ENCODE measurements at places on chromosomes 1 and 21.

DNA sequence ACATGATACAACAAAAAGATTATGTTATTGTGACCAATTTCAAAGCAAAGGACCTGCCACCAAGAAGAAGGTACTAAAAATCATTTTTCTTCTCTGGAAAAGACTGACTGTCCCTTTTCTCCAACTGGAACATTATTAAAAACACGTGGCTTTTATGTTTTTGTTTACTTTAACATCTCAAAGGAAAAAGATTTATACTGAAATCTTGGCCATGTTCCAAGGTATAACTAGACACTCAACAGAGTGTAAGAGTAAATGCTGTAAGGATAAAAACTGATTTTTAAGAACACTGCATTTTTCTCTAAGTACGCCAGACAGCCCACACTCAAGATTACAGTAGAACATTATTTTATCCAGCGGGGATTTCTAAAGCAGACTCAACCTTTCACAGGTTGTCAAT is 62.1 kb downstream of the BRWD1 start:
- no peak for DNase-seq

GRCh38 chr1:55466921-55467320 is 251.8 kb upstream of the USP24 start:
- DNase-seq, result no peak

DNA sequence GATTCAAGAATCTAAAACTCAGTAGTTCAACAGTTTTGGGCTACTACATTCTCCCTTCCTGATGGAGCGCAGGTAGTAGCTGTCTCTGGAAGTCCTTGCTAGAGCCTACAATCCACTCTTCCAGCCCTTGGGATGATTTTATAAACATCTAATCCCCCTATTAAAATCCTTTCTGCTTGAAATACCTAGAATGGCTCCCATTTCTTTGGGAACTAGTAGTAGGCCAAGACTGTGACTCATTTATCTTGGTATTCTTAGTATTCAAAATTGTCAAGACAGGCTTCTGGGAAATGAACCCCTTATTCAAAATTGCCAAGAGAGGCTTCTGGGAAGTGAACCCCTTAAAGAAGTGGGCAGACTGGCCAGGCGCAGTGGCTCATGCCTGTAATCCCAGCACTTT is 142.5 kb upstream of the FGGY start:
- no peak for DNase-seq

DNA sequence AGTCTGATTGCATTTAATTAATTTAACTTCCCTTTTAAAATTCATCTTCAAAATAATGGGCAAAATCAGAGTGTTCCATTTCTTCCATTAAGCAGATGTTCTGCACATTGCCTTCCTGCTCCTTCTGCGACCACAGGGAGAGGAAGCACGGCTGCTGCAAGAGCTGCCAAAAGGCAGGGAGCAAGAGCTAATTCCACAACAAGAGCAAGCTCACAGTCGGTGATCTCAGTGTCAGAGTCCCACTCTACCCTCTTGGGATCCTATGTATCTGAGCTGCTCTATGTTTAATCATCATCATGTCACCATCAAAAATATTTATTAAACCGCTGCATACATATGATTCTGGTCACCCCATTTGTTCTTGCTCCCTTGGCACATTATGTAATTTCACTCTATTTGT is 255.3 kb upstream of the CAMK1G start:
- no peak for DNase-seq

- no peak for DNase-seq
Observed at GRCh38 chr1:26078286-26079177, 11.1 kb upstream of the TRIM63 start.

- no peak for DNase-seq
Observed at GRCh38 chr1:229230893-229231753, 39.8 kb upstream of the RAB4A start.

GRCh38 chr21:34135330-34135729 is 62.0 kb downstream of the MRPS6 start:
- no peak for DNase-seq

DNA sequence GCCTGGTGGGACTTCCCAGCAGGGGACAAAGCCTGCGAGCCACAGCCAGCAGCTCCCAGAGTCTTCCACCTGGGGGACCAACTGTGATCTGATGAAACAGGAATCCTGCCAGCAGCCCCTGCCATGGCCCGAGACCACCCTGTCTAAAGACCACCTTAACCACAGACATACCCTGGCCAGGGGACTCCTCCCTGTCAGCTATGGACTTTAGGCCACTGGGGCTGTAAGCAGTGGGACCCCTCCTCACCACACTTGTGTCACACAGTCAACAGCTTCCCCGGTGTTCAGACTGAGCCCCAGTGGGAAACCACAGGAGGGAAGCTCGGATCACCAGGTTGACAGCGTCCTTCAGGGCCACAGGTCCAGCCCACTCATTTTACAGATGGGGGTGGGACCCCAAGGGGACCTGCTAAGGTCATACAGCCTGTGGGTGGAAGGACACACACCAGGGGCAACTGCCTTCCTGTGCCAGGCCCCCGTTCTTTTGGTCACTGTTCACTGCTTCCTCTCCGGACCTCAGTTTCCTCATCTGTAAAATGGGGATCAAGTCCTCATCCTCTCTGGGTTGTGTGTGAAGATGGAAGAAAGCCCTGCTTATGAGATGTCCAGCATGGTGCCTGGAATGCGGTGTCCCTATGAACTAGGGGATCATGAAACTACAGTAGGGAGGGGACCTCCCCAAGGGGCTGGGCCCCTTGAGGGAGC is 11.4 kb downstream of the EPHA2 start:
- DNase-seq, result no peak

DNA sequence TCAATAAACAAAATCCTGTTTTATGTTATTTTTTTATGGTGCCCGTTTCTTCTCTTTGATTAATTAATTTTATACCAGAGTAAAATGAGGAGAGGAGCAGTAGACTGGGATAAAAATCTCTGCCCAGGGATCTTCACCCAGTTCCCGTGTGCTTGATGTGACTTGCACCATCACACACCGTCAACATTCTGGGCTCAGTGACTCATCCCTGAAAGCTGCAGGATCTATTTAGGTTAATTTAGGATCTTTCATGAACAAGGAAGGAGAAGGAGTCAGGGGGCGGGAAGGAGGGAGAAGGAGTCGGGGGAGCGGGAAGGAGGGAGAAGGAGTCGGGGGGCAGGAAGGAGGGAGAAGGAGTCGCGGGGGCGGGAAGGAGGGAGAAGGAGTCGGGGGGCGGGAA is 182.4 kb downstream of the SMYD3 start:
- no peak for DNase-seq

- DNase-seq, result no peak
Observed at GRCh38 chr1:39425151-39425550, 66.3 kb upstream of the BMP8A start.

DNA sequence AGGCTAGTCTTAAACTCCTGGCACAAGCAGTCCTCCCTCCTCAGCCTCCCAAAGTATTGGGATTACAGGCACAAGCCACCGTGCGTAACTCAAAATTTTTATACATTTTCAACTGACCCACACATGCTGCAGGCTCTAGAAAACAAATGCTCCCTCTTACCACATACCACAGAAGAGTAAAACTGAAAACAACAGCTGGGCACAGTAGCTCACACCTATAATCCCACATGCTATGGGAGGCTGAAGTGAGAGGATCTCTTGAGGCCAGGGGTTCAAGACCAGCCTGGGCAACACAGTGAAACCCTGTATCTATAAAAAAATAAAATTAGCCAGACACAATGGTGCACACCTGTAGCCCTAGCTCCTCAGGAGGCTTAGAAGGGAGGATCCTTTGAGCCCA is 56.7 kb downstream of the AKT3 start:
- DNase-seq, result no peak

DNA sequence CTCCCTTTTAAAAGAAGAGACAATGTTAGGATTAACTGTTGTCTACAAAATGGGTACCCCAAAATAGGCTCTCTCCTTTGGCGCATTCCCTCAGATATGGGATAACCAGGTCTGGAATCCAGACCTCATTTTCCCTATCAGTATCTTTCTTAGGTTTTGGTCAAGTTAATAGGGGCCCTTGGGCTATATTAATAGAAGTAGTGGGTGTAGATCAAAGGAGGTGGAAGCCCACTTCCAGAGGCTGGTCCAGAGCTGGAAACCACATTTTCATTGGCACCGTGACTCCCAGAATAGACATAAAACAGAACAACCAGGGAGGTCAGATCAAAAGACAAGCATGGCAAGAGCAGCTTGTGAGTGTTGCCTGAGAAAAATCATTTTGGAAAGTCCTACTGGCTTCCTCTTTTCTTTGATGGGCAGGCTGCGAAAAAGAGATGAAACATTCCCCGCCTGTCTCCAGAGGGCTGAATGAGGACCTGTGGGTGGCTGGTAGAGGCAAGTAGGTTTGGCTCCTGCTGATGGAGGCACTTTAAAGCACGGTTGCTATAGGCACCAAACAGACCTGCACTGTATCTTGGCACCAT is 25.8 kb upstream of the KIF21B start:
- no peak for DNase-seq

DNA sequence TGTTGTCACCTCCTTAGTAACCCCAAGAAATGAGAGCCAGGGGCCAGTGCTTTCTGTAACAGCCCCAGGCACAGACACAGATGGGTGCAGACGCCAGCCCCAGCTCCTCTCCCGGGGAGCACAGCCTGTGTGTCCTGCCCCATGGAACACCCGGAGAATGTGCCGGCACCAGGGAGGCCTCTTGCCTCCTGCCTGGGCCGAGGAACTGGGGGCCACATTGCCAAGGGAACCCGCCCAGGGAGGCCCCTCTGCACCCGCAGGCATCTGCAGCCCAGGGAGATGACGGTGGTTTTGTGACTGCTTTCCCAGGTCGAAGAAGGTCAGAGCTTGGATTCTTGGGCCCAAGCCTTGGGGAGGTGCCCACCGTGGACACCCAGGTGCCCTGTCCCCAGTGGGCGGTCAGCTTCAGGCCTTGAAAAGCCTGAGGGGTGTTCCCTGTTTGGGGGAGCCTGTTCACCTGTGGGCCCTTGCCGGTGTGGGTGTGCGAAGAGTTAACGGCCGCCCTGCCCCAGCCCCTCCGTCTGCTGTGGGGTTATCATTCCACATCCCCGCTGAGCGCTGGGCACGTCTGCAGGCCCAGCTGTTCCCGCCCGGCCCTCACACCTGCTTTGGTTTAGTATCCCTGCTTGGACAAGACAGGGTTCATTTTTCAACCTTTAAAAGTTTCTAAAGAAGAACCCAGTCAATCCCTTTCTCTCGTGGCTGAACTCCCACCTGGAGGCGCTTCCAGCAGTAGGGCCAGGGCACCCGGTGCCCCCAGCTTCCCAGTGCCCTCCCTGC is 62.5 kb downstream of the MORN1 start:
- DNase-seq, result no peak

- DNase-seq, result no peak
Observed at GRCh38 chr1:226886122-226886901, 15.9 kb downstream of the PSEN2 start.

DNA sequence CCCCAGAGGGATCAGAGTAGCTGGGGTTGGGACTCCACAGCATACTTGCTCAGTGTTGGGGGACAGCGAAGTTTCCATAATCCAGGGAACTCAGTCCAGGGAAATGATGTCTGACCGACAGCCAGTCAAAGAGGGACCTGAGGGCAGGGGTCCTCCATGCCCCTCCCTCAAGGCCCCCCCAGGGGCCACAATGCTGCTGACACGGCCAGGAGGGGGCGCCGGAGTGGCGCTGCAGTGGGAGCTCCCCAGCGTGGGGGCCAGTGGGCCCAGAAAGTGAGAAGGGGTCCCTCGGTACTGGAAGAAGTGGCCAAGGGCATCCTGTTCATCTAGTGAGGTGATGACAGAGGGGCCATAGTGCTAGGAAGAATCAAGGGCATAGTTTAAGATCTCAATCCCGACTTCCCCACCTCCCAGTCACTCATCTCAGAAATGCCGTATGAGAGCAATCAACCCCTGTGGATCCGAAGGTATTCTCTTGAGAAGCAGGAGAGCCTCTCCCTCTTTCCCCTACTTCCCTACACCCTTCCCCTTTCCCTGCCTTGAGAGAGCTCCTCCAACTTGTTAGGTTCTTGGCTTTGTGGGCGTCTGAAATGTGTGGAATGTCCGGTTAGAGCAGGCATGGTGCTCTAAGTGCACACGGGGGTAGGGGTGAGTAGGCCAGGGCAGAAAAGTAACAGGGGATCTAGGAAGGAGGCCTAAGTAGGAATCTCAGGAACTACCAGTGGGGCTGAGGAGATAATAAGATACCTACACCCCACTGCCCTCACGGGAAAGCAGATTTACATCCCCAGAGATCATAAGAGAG is 4.1 kb downstream of the NUDT17 start:
- DNase-seq, result no peak

GRCh38 chr1:90881034-90881433 is 140.8 kb downstream of the ZNF644 start:
- no peak for DNase-seq

- peak; percentile 76 for DNase-seq
Observed at GRCh38 chr1:11664336-11665065, 501 bp downstream of the FBXO6 start.

Data from GM20000 (cell line).